ENCODE measurements at places on chromosomes 2 and 18. TPM values are rescaled to one million over a fixed set of nuclear protein-coding genes. Genes with fewer than 3 reads are reported as not detected.
A peak's percentile ranks its signal among the peaks of the same experiment; 100 is the strongest.

The ACTR1B gene
- 123 TPM for total RNA-seq

DNA sequence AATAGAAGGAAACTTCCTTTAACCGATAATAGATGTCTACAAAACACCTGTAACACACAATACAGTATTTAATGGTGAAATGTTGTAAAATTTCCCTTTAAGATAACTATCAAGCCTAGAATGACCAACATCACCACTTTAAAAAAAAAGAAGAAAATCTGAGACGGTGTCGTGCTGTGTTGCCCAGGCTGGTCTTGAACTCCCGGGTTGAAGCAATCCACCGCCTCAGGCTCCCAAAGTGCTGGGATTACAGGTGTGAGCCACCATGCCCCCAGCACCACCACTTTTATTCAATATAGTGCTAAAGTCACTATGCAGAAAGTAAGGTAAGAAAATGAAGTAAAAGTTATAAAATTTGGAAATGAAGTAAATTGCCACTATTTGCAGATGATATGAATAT, 96.9 kb downstream of the MYOM1 start:
- no peak for DNase-seq

DNA sequence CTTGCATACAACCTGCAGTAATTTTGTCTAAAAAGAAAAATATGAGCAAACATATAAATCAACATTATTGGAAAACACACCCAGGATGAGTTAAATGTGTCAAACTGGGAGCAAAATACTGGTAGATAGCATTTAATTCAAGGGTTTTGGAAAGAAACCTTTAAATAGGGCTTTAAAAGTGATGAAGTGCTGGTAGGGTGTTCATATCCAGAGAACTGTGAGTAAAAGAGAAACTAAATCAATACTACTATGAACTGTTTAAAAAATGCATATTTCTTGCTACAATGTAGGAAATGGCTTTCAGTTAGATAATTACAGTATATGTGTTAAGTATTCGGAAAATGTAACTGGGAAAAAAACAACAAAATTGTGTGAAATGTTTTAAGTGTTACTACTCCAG, 117.8 kb downstream of the ATAD2B start:
- DNase-seq, result no peak

DNA sequence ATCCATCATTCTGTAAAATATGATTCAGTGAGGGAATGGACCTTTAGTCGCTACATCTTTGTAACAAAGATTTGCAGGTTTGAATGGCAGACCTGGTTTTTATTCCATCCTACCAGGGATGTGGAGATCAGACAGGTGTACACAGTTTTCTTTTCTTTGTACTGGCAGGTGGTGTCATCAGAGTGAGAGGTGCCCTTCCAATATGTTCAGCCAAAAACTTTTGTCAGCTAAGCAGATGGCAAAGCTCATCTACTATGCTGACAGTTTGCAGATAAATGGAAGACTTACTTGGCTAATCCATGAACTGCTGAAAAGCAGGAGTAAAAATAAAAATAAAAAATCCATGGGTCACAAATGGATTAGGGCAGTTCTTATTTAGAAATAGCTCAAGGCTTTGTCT, 185.5 kb upstream of the DOK6 start:
- DNase-seq, result no peak

The RBM44 gene
- 1.9 TPM for total RNA-seq

The KIF1A gene
- 30.1 TPM for total RNA-seq

DNA sequence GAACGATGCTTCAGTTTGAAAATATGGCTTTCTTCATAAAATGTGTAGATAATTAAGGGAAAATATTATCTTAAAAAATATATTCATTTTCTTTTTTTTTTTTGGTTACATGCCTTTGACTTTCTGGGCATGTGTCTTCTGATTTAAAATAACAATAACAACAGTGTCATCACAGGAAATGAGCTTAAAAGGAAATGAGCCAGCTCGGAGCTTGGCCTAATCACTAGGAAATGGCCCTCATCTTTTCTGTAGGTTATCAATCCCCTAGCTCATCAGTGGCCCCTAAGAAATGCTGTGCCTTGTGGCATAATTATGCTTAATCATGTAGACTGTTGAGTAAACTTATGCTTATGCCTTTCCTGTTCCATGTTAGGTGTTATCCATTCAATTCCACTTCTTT, 141.8 kb upstream of the FHL2 start:
- DNase-seq, result no peak

GRCh38 chr18:76435316-76435989, 59.6 kb downstream of the ZNF516 start:
- no peak for DNase-seq

GRCh38 chr2:74250189-74250631, 51.8 kb downstream of the MTHFD2 start:
- peak; percentile 56 for DNase-seq

DNA sequence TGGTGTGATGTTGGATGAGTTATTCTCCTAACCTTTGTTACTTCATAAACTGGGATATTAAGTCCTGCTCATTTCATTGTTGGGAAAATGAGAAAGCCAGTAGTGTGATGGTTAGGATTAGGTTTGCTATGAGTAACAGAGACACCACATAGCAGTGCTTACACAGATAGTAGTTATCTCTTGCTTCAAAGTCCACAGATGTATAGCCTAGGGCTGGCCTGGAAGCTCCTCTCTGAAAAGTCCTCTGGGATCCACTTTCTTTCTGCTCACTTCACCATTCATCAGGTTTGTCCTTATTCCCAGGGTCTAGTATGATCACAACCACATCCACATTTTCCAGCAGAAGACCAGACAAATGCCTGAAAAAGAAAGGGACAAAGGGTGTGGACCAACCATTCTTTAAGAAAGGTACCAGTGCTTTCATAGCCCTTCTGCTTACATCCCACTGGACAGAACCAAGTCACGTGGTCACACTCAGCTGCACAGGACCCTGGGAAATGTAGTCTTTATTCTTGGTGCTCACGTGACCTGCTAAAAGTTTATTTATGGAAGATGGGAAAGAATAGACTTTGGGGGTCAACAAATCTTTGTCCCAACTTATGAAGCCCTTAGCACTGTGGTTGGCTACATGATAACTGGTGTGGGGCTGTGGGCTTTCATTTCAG, 108.9 kb downstream of the INSIG2 start:
- DNase-seq, result no peak

DNA sequence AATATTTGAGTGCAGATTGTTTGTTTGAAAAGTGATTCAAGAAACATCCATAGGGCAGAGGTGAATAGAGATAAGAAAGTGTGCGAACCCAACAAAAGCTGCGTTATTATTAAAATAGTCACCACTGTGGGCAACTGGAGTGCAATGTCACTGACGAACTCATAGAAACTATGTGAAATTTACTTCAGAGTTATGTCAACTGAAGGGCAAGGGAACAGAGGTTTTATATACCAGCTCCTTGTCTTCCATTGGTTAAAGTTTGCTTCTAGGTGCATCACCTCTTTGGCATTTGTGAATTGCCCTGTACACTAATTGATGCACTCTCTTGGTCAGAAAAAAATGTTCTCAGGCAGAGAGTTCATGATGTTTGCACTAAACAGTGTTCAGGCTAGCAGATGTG, 110.5 kb upstream of the NYAP2 start:
- no peak for DNase-seq

The YIPF4 gene
- total RNA-seq, result 57.7 TPM

- peak; percentile 94 for DNase-seq
These were observed 765 bp upstream of the ID2 start for GRCh38 chr2:8680822-8681760.

The DCDC2C gene
- total RNA-seq, result not detected

GRCh38 chr2:203869223-203870042, 1.9 kb downstream of the CTLA4 start:
- DNase-seq, result peak; percentile 55

The CCDC74A gene
- 2.1 TPM for total RNA-seq

- DNase-seq, result no peak
These were observed 82.0 kb downstream of the STK39 start for GRCh38 chr2:168165397-168165796.

- no peak for DNase-seq
These were observed 88.9 kb upstream of the SERPINE2 start for GRCh38 chr2:224127871-224128501.

GRCh38 chr18:34128436-34128835, 96.3 kb downstream of the NOL4 start:
- no peak for DNase-seq

The SERPINB3 gene
- not detected for total RNA-seq

The TPRKB gene
- total RNA-seq, result 30.3 TPM

The MDH1B gene
- 0.96 TPM for total RNA-seq

- DNase-seq, result no peak
These were observed 210.5 kb downstream of the BCL2 start for GRCh38 chr18:63109022-63109421.

- no peak for DNase-seq
These were observed 20.5 kb downstream of the PCARE start for GRCh38 chr2:29053670-29054400.

GRCh38 chr2:157743051-157743450, 114.4 kb upstream of the ACVR1C start:
- peak; percentile 55 for DNase-seq

GRCh38 chr2:108184419-108184818, 55.3 kb upstream of the SULT1C3 start:
- no peak for DNase-seq

The SERPINB10 gene
- 2.8 TPM for total RNA-seq

GRCh38 chr18:37922162-37922561, 356.6 kb upstream of the CELF4 start:
- DNase-seq, result no peak

DNA sequence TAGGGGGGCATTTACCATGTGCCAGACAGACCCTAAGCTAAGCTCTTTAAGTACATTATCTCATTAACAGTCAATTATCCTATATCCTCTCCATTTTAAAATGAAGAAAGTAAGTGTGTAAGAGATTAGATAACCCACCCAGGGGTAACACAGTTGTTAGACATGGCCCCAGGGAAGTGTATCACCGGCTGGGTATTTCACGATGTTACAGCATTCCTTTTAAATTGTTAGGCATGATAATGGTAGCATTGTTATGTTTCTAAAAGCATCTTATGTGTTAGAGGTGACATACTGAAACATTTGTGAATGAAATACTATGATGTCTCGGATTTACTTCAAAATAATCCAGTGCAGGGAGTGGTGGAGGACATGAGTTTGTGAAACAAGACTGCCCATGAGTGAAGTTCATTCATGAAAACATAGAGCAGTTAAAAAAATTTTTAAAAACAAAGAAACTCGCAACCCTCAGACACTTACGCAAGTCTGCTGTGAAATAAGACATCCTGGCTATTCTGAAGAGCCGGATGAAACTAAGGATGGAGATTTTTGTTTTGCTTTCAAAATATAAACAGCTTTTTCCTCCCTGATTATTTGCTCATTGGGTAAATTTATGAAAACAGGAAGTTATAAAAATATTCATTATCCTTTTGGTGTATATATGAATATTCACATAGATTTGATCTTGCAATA, 54.9 kb downstream of the IL1RL2 start:
- no peak for DNase-seq

DNA sequence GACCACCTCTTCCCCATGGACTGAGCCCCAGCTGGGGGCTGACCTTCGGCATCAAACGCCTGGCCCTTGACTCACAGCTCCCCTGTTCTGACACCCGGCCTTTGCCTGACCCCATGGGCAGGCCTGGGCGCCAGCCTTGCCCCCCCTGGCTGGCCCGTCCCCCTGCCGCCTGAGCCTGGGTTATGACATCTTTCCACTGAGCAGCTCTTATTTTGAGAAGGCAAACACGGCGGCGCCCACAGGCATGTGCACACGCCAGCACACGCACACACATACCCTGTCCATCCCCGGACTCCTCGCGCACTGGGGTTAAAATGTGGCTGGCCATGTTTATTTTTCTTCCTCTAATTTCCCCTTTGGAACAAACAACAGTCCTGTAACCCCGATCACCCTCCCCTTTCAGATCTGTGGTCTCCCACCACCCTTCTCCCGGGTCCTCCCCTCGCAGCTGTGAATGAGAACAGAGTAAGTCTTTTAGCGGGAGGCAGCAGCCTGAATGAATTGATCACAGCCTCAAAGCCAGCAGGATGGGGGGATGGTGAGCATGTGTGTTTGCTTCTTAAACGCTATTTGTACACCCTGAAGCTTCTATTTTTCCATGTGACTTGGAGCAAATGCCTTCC, 11.8 kb upstream of the ATOH8 start:
- no peak for DNase-seq

DNA sequence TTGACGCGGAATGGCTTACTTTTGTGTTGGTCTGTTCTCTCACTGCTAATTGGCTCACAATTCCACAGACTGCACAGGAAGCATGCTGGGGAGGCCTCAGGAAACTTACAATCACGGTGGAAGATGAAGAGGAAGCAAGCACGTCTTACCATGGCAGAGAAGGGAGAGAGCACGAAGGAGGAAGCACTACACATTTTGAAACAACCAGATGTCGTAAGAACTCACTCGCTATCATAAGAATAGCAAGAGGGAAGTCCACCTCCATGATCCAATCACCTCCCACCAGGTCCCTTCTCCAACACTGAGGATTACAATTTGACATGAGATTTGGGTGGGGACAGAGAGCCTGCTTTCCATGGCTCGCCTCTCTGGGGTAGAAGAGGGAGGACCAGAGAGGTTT, 106.2 kb downstream of the KCNF1 start:
- no peak for DNase-seq

DNA sequence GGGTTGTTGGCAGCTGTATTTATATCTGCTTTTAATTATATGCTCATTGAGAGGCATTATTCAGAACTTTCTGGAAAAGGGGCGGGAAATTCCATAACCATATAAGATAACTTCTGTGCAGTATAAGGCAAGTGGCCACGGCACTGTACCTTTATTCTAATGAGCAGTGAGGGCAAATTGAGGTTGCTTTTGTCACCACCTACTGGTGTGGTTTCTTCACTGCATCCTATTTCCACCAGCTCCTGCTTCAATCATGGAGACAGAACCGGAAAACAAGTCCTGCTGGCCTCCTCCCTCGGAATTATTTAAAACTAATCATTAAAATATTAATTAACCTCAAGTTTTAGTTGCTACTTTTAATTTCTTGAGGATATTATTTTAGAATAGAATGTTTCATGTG, 759.4 kb downstream of the CBLN2 start:
- peak; percentile 8 for DNase-seq

DNA sequence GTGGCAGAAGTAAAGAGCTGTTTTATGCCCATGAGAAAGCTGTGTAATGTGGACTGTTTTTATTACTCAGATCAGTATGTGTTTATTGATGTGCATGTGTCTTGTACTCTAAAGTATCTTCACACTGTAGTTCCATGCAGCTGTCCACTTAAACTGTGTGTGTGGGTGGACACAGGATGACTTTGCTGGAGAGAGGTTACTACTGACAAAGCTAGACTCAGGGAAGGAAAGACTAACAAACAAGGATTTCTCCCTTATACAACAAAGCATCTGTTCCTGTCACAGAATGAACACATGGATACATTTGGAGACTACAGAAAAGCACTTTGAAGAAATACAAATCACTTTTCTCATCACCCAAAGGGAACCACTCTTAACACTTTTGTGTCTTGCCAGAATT, 10.0 kb downstream of the FHOD3 start:
- DNase-seq, result no peak

GRCh38 chr2:41970988-41971660, 76.7 kb upstream of the PKDCC start:
- no peak for DNase-seq
